Gastrocnemius medialis (tissue), 4 donors: ENCODE measurements at places on chromosomes 1 and 21. TPM values are rescaled to one million over a fixed set of nuclear protein-coding genes. Genes with fewer than 3 reads are reported as not detected.

TMEM200B gene
- 0.92 TPM for total RNA-seq

- DNase-seq, result peak; percentile 51
These were observed 44.7 kb downstream of the ABCG1 start for GRCh38 chr21:42263591-42264131.

GRCh38 chr1:69491416-69491815 is 76.3 kb upstream of the LRRC7 start:
- DNase-seq, result no peak

- no peak for DNase-seq
These were observed 37.7 kb downstream of the IGFN1 start for GRCh38 chr1:201228011-201228983.

- DNase-seq, result no peak
These were observed 10.3 kb downstream of the NBL1 start for GRCh38 chr1:19654386-19654785.

DNA sequence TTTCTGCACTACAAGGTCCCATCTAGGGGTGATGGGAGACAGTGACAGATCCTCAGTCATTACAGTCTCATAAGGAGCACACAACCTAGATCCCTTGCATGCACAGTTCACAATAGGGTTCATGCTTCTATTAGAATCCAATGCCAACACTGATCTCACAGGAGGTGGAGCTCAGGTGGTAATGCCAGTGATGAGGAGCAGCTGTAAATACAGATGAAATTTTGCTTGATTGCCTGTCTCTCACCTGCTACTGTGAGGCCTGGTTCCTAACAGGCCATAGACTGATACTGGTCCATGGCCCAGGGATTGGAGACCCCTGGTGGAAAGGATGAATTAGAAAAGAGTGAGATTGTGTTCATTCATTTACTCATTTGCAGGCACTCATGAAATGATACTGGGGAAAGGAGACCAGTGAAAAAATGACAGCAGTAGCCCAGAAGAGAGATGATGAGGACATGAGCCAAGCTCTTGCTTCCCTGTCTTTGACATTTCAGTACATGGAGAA is 251.6 kb upstream of the DUSP10 start:
- DNase-seq, result no peak

ANKRD34A gene
- total RNA-seq, result 8.1 TPM

KIF2C gene
- not detected for total RNA-seq

DNA sequence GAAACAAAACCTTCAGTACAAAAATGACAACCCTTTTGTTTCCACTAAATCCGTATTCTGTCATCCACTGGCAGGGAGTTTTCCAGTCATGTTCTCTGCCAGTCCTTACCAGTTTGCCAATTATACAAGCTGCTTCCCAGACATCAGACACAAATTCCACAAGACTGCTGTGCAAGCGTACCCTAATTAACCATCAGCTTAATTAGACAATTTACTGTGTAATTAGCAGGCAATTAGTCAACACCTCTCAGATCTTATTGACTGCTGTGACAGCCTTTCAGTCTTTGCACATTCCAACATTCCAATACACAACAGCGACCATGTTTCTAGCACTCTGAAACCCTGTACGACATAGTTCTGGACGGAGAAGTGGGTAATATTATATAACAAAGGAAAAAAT is 420.1 kb downstream of the DPYD start:
- DNase-seq, result no peak

GRCh38 chr1:57198912-57199311 is 224.9 kb downstream of the DAB1 start:
- no peak for DNase-seq

GRCh38 chr1:222454186-222454585 is 93.7 kb downstream of the HHIPL2 start:
- DNase-seq, result no peak

DNA sequence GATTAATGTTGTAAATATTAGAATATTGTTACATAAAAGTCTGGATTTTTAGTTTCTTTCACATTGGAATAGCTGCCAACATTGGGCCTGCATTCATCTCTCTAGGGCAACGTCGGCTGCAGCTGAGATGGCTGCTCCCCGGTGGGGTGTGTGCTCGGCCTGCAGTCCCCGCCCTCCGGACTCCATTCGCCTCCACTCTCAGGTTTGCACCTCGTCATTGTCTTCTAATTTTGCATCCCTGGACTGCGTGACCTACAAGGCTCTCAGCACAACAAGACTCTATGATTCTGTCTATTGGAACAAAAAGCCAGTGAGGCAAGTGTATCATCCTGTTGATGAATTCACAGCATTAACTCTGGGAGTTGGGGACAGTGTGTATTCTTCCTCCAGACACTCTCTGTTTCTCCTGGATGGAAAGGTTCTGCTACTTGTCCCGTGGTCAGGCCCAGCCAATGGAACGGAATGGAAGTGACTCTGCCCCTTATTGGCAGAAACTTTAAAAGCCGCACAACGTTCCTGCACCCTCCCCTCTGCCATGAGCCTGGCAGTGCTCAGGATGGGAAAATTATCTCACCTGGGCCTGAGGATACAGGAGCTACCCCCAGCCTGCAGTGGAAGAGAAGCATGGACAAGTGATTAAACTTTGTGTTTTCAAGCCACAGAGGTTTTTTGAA is 105.0 kb upstream of the SAMD11 start:
- DNase-seq, result no peak

- no peak for DNase-seq
These were observed 112.9 kb downstream of the FCRL5 start for GRCh38 chr1:157439302-157439954.

PTPN7 gene
- 0.19 TPM for total RNA-seq

IL12RB2 gene
- total RNA-seq, result 3.2 TPM

DNA sequence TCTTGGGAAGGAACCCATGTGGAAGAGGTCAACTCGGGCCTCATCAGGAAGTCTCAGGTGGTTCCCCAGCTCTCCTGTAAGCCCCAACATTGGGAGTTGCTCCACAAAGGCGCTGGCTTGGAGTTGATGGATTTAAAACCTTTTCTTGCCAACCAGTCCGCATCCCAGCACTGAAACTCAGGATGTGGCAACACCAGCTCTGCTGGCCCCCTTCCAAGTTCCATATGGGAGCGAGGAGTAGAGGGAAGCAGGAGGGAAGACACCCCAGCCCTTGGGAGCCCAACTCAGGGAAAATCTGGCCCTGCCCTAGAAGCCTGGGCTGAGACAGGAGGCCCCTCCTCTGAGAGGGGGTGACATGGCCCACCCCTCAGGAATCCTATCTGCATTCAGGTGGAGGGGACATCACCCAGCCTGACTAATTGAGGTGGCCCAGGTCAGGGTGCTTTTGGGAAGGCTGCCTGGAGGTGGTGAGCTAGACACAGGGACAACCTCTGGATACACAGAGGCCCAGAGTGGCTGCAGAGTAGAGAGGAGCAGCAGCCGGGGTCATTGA is 33.1 kb upstream of the DMBX1 start:
- DNase-seq, result no peak

- DNase-seq, result no peak
These were observed 23.7 kb downstream of the HP1BP3 start for GRCh38 chr1:20763417-20763816.

NT5C1A gene
- 85.5 TPM for total RNA-seq

- DNase-seq, result no peak
These were observed 9.1 kb downstream of the OLIG1 start for GRCh38 chr21:33078907-33079582.

GRCh38 chr1:31879981-31880608 is 58.1 kb downstream of the PTP4A2 start:
- no peak for DNase-seq

KCNA2 gene
- 0.31 TPM for total RNA-seq

DNA sequence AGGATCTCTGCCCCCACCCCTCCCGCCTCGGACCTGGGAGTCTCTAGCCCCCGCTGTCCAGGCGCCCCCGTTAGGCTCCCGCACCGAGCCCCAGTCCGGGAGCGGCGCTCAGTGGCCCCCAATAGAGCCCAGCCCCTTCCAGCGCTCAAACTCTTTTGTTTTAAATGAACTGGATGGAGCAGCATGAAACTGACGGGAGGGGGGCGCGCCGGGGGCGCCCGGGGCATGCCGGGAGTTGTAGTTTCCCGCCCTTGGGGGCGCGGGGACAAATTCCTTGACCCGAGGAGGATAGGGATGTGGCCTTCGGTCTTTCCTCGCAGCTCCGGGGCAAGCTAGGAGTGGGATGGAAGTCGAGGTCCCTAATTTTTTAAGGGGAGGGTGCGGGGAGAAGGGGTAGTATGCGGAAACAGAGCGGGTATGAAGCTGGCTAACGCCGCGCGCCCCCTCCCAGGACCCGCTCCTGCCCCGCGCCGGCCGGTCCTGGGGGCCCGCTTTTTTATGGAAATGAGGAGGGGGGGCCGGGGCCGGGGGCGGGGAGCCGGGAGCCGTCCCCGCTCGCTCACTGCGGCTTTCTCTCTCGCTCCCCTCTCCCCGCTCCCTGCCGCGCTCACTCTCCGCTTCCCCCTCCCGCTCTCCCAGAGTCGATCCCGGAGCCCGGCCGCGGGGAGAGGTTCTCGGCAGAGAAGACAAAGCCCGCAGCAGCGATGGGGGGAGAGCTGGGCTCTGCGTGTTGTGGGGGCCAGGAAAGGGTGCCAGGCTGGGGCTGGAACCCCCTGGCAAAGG is at the start of gene MEX3A:
MEX3A (minus strand) TSS at position 157 of the 783 bp plus-strand sequence. CDS start 467 bp downstream, outside the sequence.
- DNase-seq, result peak; percentile 50

CFAP107 gene
- total RNA-seq, result not detected

ATAD3C gene
- not detected for total RNA-seq

DNA sequence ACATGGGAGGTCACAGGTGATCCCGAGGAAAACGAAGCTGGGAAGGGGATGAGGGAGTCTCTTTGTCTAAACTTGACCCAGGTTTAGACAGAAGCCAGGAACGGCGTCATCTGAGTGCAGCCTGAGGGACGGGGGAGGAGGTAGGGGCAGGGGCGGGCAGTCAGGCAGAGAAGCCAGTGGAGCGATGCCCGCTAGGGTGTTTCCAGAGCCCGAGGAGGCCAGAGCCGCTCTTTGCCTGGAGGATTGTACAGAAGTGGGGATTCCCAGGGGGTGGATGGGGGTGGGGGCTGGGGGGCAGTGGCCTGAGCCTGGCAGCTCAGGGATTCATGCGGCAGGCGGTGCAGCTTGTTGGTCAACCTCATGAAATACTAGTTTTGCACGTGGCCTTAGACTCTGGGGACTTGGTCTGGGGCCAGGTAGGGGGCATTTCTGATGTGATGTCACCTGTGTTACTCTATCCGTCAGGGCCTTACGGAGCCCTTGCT is 58.4 kb downstream of the VPS26C start:
- no peak for DNase-seq

DNA sequence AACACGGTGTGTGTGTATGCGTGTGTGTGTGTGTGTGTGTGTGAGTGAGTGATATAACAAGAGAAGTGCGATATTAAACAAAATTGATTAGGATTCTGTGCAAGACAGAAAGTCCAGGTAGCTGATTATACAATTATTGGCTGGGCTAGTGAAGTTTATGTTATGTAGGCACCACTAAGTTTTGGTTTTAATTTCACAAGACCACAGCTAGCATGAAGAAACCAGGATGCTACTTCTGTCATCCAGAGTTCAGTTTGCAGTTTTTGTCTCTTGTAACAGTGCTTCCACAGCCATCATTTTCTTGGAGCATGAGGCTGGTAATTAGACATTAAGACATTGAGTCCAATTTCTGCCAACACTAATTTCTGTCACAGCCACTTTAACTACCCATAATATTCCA is 1590.2 kb upstream of the B3GALT2 start:
- DNase-seq, result no peak

DNA sequence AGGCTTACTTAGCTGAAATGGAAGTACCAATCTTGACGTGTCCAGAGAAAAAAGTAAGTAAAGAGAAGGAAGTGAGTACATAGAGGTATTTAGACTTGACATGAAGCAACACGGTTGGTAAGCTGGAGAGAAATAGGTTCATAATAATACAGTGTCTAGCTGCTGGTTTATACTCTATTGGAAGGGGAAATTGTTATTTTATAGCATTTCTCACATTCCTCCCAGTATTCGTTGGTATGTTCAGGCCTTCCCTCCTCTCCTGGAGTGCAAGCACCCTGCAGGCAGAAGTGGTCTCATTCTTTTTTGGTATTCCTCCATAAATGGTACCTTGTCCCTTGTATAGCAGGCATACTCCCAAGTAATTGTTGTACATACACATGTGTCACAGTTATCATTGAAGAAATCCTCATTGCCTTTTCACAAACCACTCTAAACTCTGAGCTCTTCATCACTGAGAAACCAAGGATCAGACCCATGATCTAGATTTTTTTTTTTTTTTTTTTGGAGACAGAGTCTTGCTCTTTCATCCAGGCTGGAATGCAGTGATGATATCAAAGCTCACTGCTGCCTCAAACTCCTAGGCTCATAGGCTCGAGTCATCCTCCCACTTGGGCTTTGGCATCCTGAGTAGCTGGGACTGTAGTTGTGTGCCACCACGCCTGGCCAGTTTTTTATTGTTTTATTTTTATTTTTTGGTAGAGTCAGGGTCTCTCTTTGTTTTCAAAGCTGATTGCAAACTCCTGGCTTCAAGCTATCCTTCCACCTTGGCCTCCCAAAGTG is 9.8 kb upstream of the IPO9 start:
- DNase-seq, result no peak

AIM2 gene
- not detected for total RNA-seq

DNA sequence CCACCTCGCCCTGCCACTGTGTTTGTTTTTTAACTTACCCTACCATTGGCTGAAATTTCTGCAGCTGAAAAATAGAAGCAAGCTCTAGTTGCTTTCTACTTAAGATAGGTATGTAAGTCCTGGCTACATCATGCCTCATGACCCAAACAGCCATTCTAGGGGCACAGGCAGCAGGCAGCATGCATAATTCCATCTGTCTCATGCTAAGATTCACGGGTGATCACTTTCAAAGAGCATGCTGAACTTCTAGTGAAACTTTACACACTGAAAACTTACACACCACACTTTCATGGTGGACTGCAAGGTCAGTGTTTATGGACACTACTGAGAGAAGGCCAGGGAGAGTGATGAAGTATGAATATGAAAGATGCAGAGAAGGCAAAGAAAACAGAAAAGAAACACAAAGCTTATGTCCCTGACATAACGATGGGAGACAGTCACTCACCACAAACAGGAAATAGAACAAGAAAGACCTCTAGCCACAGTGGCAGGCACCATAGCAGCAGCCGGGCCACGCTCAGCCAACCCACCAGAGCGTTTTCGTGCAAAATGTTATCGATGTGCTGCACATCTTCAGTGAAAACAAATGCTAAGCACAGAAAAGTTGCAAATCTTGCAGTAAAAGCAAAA is 102.3 kb upstream of the TIAM1 start:
- no peak for DNase-seq

USH2A gene
- total RNA-seq, result not detected

GRCh38 chr1:78003882-78004718 is 639 bp upstream of the DNAJB4 start:
- peak; percentile 63 for DNase-seq

- no peak for DNase-seq
These were observed 55.4 kb downstream of the OPTC start for GRCh38 chr1:203549309-203549708.

RNU1-3 gene
- total RNA-seq, result not detected

GRCh38 chr1:11796036-11796828 is 9.5 kb downstream of the MTHFR start:
- no peak for DNase-seq

GRCh38 chr1:52904927-52905698 is 16.4 kb downstream of the ECHDC2 start:
- DNase-seq, result peak; percentile 89

GPX7 gene
- total RNA-seq, result 1.7 TPM
